Upper lobe of left lung (tissue), 6 donors: ENCODE measurements at places on chromosomes 11 and 22. TPM values are rescaled to one million over a fixed set of nuclear protein-coding genes. Genes with fewer than 3 reads are reported as not detected.

- no peak overlapping the region for H3K27ac ChIP-seq
- H3K36me3 ChIP-seq: no peaks in the 10 kb centered on the region
- H3K27me3 ChIP-seq: no peaks in the 10 kb centered on the region
- peak; percentile 55 for DNase-seq
Observed at GRCh38 chr11:29712616-29713015, 304.2 kb downstream of the KCNA4 start.

- peaks cover 13% of the 10 kb centered on the region for H3K4me1 ChIP-seq
- H3K27ac ChIP-seq: peak overlapping the region; percentile 52
- H3K27me3 ChIP-seq: no peaks in the 10 kb centered on the region
- no peak for DNase-seq
- H3K36me3 ChIP-seq: no peaks in the 10 kb centered on the region
- H3K4me3 ChIP-seq: no peak overlapping the region
Observed at GRCh38 chr11:94933223-94934130, 39.9 kb downstream of the CWC15 start.

DNA sequence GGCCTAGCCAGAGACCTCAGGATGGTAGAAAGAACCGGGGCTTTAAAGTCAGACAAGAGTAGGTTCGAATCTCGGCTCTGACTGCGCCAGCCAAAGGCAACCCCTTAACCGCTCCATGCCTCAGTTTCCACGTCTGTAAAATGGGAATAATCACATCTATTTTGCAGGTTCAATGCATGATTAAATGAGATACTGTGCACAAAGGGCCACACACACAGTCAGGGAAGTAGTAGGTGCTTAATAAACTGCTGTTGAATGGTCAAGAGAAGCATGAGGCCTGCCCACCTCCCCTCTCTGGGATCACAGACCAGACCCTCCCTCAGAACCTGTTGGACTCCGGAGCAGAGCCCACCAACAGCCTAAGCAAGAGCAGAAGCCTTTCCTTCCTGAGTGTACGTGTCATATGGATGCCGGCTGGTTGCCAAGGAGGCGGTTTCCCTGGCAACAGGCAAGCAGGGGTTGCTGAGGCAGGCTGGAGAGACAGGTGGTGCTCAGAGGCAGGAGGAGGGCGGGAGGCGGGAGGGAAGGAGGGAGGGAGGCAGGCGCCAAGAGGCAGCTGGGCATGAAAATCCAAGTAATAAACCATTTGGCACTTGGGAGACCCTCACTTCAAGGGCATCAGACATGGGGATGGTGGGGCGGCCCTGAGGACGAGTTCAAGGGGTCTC is 43.9 kb downstream of the NFAM1 start:
- H3K27me3 ChIP-seq: no peaks in the 10 kb centered on the region
- H3K36me3 ChIP-seq: no peaks in the 10 kb centered on the region
- DNase-seq: no peak
- no peak overlapping the region for H3K4me3 ChIP-seq

GRCh38 chr11:15236559-15236958 is 121.8 kb downstream of the INSC start:
- no peak overlapping the region for H3K4me3 ChIP-seq
- DNase-seq: no peak
- no peaks in the 10 kb centered on the region for H3K4me1 ChIP-seq

DNA sequence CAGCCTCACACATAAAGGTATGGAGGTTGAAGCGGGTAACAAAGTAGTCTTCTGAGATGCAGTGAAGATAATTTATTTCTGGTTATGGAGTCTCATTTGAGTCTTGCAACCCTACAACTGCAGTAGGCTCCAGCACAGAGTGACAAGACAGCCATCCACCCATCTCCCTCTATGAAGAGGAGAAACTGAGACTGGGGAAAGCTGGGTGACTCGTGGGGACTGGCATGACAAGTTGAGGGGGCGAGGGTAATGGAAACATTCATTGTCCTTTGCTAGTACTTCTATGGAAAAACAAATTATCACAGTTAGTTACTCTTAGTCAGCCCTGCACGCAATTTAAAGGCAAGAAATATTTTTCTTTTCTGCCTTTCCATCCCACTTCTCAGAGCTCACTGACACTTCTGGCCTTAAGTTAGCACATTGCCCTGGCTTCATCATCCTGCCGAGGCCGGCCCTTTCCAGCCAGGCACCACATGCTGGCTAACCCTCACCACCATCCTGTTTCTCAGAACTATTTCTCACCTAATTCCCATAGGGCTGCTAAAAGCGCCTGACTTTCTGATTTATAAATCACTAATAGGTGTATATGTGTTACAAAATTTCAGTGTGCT is 361.1 kb downstream of the ETS1 start:
- H3K4me1 ChIP-seq: no peaks in the 10 kb centered on the region
- no peaks in the 10 kb centered on the region for H3K27me3 ChIP-seq
- H3K27ac ChIP-seq: no peak overlapping the region
- no peak overlapping the region for H3K4me3 ChIP-seq

GRCh38 chr11:62030071-62030684 is 62.7 kb upstream of the FTH1 start:
- H3K27ac ChIP-seq: no peak overlapping the region
- no peaks in the 10 kb centered on the region for H3K36me3 ChIP-seq

DNA sequence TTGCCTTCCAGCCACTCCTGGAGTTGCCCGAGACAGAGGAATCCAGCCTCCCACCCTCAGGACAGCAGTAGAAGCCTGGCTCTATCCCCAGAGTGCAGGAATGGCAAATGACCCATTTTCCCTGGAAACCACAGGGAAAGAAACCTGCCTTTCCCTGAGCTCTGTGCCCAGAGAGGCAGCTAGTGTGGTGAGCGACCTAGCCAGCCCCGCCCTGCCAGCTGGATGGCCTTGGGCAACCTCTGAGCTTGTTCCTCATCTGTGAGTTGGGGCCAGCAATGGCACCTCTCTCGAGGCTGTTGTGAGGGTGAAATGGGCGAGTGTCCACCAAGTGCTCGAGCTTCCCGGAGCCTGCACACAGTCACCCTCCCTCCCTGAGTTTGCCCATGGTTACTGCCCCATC is 3.7 kb downstream of the OMP start:
- no peak for DNase-seq
- no peaks in the 10 kb centered on the region for H3K36me3 ChIP-seq
- H3K4me1 ChIP-seq: peaks cover 7% of the 10 kb centered on the region
- H3K27ac ChIP-seq: no peak overlapping the region

DNA sequence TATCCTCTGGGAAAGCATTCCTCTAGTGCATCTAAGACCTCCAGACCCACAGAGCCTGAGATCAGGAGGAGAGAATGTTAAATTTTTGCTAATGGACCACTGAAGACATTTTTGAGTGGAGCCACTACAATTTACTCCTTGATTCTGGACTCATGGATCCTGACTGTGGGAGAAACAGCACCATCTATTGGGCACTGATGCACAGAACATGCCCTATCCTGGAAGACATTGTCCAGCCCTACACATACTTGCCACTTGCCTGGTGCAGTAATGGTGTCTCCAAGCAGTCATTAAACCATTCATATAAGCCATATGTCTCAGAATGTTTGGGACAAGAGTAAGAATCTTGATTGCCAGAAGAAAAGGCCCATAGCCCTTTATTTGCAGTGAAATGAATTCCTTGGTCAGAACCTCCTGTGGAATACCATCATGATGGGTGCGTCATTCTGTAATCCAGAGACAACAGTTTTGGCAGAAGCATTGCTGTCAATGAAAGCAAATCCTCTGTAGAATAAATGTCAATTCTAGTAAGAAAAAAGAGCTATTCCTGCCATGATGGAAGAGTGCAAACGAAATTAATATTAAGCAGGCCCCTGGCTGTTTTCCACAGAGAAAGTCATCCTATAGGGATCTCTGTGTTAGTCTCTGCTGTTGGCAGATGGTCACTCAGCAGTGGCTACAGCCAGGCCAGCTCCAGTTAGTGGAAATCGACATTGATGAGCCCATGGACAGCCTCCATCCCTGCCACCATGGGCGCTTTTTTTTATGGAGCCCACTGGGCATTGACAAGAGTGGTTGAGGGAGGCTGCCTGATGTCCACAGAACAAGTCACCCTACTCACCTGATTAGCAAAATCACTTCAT is 43.5 kb downstream of the GGTLC2 start:
- H3K36me3 ChIP-seq: no peaks in the 10 kb centered on the region
- H3K27me3 ChIP-seq: no peaks in the 10 kb centered on the region

- no peaks in the 10 kb centered on the region for H3K36me3 ChIP-seq
- no peak overlapping the region for H3K4me3 ChIP-seq
- no peaks in the 10 kb centered on the region for H3K27me3 ChIP-seq
- DNase-seq: no peak
Observed at GRCh38 chr22:24989541-24989951, 37.0 kb downstream of the KIAA1671 start.

GRCh38 chr11:92846491-92847125 is 122.8 kb upstream of the MTNR1B start:
- no peak overlapping the region for H3K4me3 ChIP-seq
- H3K27ac ChIP-seq: no peak overlapping the region
- H3K27me3 ChIP-seq: no peaks in the 10 kb centered on the region
- H3K36me3 ChIP-seq: no peaks in the 10 kb centered on the region
- no peaks in the 10 kb centered on the region for H3K4me1 ChIP-seq
- DNase-seq: no peak

DNA sequence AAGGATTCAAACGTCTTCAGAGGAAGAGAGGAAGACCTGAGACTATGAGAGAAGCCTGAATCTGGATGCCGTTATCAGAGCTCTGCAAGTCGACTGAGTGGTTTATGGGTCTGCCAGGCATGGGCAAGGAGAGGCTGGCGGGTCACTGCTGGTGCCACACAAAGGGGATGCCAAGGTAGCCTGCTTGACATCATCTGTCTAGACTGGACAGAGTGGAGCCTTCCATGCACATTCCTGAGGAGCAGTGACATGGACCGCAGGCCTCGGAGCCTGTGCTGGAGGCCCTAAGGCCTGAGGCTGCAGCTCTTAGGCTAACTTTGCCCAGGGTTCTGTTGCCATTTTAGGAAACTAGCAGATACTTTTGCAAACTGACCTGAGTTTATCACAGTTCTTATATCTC is 127.4 kb downstream of the WT1 start:
- DNase-seq: no peak
- H3K27ac ChIP-seq: no peak overlapping the region
- H3K4me3 ChIP-seq: no peak overlapping the region
- no peaks in the 10 kb centered on the region for H3K36me3 ChIP-seq

DNA sequence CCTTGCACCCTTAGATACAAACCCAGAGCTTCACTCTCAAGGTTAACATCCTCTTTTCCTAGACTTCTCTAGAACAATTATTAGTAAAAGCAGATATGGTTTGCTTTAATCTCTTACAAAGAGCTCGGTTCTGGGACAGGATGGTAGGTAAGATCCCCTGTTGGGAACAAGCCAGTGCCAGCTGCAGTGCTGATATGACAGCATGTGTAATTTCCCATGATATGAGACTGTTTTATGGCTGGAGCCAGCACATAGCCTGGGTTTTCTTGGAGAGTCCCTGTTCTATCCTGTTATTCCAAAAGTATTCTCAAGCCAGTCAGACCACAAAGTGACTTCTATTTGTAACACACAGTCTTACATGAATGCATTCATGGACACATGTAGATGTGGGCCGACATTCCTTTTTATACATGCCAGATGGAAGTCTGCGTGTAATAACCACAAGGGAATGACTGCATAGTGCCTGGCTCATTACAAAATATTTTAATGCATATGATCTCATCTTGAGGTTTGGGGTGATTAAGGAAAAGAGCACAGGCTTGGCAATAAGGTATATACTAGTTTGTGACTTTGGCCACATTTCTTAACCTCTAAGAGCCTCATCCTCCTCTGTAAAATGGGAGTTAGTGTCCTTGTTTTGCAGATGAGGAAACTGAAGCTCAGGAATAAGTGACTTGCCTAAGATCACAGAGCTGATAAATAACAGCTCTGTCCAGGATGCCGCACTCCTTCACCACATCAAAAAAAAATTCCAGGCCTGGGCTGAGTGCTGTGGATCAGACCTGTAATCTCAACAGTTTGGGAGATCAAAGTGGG is 21.8 kb downstream of the CLMP start:
- no peak overlapping the region for H3K4me3 ChIP-seq
- H3K27ac ChIP-seq: no peak overlapping the region
- H3K36me3 ChIP-seq: no peaks in the 10 kb centered on the region
- H3K4me1 ChIP-seq: peaks cover 7% of the 10 kb centered on the region
- DNase-seq: no peak

- H3K4me1 ChIP-seq: no peaks in the 10 kb centered on the region
- H3K36me3 ChIP-seq: no peaks in the 10 kb centered on the region
- H3K27me3 ChIP-seq: no peaks in the 10 kb centered on the region
Observed at GRCh38 chr11:91795139-91795887, 429.3 kb upstream of the FAT3 start.

The PAMR1 gene
- not detected for total RNA-seq

The TYMP gene
- total RNA-seq: 249 TPM

The PKDREJ gene
- total RNA-seq: 0.06 TPM

The PRG3 gene
- not detected for total RNA-seq

The RASL10A gene
- 1.2 TPM for total RNA-seq
